Cardiac fibroblast (primary cell): ENCODE measurements at places on chromosomes 16 and 17.

DNA sequence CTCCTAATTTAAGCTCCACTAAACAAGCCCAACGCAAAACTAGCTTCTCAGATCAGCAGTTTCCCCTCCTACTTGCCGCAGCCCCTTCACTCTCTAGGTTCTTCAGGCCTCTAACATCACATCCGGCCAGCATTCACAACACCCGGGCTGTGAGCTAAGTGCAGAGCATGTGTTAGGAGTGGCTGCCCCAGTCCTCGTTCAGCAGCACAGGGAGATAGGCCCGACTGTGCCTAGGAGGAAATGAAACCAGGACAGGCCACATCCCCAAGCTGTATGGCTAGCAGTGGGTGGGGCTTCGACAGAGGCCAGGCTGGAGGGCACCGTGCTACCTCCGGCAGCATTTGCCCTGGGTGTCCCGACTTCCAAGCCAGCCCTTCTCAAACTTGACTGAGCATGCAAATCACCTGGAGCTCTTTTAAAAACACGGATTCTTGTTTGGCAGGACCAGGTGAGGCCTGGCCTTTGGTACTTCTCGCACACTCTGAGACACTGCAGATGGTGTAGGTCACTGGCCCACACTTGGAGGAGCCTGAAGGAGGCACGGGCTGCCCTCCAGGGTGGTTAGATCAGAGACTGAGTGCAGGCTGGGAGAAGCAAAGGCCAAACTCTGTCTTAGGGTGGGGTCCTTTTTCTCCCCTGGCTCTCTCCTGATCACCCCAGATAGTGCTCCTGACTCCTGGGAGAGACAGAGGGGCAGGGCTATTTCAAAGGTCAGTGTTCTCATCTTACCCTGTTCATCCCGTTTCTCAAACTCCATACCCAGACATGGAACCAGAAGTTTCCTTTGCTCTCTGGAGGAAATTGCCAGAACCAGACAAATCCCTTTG, 202.0 kb downstream of the C16orf78 start:
- DNase-seq: no peak

GRCh38 chr17:59254742-59255141, 34.4 kb downstream of the GDPD1 start:
- no peak for DNase-seq

GRCh38 chr17:57866319-57866718, 16.5 kb upstream of the MRPS23 start:
- DNase-seq: no peak

DNA sequence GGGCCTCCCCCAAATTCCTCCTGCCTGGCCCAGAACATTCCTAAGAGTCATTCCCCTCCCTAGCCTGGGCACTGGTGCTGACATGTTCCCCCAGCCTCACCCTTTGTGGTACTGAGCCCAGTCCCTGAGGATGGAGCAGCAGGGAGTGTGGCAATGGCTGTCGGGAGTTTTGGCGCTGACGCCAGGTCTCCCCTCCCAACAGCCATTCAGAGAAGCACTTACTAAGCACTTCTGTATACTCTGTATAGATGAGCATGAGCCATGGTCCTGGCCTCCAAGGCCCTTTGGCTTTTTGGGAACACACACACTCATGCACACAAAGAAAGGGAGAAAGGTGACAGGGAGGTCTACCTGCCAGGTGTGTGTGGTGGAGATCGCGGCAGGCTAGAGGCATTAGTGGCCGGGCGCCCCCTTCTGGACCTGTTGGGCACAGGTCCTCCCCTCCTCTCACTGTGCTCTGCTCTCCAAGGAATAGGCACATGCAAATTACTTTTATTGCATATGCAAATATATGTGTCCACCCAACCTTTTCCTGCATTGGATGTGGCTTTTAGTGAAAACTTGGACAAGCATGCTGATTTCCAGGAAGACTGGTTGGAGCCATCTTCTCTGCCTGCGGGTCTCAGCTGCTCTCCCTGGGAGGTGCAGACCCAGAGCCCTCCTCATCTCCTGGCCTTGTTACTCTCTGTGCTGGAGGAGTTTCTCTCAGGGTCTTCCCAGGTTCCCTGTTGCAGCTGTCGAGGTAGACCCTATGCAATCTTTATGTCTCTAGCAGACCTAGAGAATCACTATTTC, 17.4 kb upstream of the C17orf107 start:
- DNase-seq: peak; percentile 46

DNA sequence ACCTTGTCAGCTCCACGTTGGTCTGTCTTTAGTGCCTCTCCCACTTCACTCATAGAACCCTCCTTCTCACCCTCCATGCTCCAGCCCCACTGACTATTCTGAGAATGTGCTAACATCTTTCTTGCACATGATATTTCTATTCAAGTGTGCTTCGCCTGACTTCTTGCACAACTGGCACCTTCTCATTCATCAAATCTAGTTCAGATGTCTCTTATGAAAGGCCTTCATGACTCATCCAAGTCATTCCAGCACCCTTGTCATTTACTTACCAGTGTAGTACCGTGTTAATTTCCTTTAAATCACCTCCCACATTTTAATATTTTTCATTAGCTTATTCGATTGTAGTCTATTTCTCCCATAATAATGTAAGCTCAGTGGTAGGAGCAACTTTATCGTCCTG, 197.8 kb upstream of the PIRT start:
- no peak for DNase-seq

DNA sequence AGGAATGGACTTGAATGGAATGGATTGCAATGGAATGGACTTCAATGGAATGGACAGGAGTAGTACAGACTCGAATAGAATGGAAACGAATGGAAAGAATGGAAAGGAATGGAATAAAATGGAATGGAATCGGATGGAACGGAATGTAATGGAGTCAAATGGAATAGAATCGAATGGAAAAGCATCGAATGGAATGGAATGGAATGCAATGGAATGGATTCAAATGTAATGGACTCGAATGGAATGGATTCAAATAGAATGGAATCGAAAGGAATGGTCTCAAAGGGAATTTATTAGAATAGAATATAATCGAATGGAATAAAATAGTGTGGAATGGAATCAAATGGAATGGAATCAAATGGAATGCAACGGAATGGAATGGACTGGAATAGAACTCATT, 484.9 kb upstream of the WSB1 start:
- peak; percentile 13 for DNase-seq

- DNase-seq: peak; percentile 71
Observed at GRCh38 chr17:34420254-34420766, 57.3 kb upstream of the CCL1 start.

GRCh38 chr16:4194661-4195060, 47.2 kb downstream of the SRL start:
- DNase-seq: no peak

- DNase-seq: no peak
Observed at GRCh38 chr17:71142333-71142732, 973.0 kb downstream of the KCNJ2 start.

DNA sequence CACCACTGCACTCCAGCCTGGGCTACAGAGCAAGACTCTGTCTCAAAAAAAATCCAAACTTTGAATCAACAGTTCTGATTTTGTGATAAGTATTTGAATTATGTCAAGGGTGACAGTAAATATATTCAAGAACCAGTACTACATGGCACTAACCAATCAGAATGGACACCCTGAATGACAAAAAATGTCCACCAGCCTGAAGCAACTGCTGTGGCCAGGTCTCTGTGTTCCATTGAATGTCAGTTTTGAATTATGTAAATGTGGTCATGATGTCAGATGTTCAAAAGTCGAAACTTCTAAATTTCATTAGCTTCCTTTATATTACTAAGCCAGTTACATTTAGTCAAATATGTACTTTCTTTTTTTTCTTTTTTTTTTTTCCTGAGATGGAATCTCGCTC, 15.4 kb upstream of the ATXN1L start:
- no peak for DNase-seq

GRCh38 chr16:49698453-49698815, 157.5 kb downstream of the ZNF423 start:
- peak; percentile 56 for DNase-seq

DNA sequence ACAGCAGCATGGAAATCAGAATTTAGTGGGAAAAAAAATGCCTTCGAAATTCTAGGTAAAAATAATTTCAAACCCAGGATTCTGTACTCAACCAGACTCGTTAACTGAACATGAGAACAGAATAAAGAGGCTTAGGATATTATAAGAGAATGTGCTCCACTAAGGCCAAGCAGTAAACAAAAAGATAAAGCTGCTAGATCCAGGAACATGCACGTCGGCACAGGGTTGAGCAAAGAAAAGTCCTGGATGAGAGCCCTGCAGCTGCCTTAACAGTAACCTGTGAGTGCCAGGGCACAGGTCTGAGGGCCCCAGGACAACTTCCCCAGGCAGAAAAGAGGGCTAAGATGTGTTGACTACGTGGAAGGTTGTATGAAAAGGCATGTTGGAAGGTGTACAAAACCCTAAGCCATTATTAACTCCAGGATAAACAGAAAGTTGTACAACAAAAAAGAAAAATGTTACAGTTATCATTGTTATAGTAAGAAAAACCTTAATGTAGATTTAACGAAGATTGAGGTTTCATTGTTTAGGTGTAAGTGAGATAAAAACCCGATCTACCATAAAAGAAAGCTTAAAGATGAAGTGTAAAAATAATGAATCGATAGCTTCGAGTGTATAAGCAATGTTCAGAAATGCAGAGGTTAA, 42.3 kb upstream of the RBFOX3 start:
- DNase-seq: no peak

- DNase-seq: no peak
Observed at GRCh38 chr16:59021751-59022150, 287.6 kb upstream of the GOT2 start.

DNA sequence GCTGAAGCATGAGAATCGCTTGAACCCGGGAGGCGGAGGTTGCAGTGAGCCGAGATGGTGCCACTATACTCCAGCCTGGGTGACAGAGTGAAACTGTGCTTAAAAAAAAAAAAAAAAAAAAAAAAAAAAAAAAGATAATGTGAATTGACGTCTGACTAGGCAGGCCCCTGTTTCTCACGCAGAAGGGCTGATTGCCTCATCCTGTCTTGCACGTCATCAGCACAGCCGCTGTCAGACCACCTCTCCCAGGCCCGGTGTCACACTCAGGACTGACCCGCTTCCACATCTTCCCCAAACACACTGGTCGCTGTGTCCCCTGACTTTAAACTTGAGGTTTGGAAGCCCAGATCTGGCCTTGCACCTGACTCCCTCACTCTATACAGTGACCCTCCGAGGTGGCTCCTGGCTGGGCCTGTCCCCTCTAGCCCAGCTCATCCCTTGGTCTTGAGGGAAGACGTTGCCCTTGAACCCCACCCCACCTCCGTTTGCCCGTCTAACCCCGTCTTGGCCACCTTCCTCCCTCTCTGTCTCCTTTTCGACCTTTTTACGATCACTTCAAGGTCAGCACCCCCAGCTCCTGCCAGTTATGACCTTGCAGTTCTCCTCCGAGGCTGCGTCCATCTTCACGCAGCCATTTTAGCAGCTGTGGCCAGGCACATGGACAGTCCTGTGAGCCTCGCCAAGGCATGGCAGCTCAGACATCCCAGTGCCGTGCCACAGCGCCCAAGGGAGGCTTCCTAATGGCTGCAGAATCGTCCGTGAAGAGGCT, 149.9 kb upstream of the PLCG2 start:
- DNase-seq: no peak

GRCh38 chr16:68399456-68399855, 48.9 kb downstream of the SMPD3 start:
- no peak for DNase-seq

DNA sequence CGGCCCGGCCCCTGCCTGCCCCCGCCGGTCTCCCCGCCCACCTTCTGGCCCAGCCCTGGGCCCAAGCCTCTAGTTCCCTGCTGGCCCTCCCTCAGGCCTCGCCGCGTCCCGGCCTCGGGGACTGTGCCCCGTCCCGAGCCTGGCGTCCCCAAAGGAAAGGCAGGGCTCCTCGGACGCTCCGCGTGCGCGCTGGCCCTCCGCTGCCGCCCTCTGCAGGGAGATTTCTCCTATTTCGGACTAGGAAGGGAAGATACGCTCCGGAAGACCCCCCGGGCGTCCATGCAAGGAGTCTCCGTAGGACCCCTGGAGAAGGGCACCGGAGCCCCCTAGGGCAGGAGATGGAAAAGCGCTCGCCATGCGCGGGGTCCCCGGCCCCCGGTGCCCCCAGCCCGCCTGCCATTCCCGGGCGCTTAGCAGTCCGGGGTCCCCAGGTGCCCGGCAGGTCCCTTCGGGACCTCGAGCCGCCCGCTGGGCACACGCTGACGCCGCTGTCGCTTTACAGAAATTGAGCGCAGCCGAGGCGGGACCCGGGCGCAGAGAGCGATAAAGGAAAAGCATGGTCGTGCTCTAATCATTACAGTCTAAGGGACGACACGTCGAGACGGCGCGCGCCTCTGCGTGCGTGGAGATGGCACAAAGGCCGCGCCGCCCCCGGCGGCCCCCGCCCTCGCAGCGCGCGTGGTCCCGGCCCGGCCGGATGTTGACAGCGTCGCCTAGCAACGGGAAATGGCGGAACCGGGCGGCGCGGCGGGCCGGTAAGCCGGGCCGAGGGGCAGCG, at the start of gene CCDC40:
TSS of gene CCDC40 (plus strand) at position 706 of the 778 bp plus-strand sequence. CDS start at position 727, 21 bp downstream.
- peak; percentile 69 for DNase-seq

- DNase-seq: no peak
Observed at GRCh38 chr17:4318186-4318585, 48.3 kb downstream of the UBE2G1 start.

GRCh38 chr17:36773039-36773438, 164.2 kb upstream of the LHX1 start:
- no peak for DNase-seq

DNA sequence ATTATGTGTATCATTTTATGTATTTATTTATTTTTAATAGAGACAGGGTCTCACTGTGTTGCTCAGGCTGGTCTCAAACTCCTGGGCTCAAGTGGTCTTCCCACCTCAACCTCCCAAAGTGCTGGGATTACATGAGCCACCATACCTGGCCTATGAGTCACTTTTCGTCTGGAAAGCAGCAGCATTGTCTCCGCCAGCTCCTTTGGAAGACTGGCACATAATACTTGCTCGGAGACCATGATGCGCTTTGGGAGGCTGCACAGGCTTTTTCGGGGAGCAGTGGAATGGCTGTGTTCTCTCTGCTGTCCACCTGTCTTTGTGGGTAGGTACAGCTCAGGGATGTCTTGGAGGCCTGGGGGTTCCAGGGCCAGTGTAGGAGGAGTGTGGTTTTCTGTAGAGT, 102.2 kb downstream of the AATF start:
- peak; percentile 25 for DNase-seq

- DNase-seq: no peak
Observed at GRCh38 chr16:89606006-89606405, 7.4 kb upstream of the DPEP1 start.

GRCh38 chr17:33642002-33642401, 348.9 kb upstream of the ASIC2 start:
- no peak for DNase-seq

GRCh38 chr17:1752425-1753262, 9.2 kb upstream of the SERPINF1 start:
- DNase-seq: no peak

- no peak for DNase-seq
Observed at GRCh38 chr17:65554553-65555223, 6.8 kb downstream of the AXIN2 start.

GRCh38 chr16:17657045-17657444, 186.3 kb upstream of the XYLT1 start:
- no peak for DNase-seq

DNA sequence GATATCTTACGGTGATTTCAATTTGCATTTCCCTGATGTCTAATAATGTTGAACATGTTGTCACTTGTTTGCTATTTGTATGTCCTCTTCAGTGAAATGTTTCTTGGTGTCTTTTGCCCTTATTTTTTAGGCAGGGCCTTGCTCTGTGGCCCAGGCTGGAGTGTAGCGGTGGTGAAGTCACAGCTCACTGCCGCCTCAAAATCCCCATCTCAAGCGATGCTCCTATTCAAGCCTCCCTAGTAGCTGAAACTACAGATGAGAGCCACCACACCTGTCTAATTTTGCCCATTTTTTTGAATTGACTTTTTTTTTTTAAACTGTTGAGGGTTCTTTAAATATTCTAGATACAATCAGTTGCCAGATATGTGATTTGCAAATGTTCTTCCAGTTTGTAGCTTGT, 8.3 kb downstream of the UBE2G1 start:
- DNase-seq: no peak

GRCh38 chr17:38925263-38925995, at the start of gene LASP1NB:
Gene LASP1NB, plus strand, starts transcription at chr17:38925614.
- peak; percentile 49 for DNase-seq
